ENCODE measurements at places on chromosomes 2 and 18.

DNA sequence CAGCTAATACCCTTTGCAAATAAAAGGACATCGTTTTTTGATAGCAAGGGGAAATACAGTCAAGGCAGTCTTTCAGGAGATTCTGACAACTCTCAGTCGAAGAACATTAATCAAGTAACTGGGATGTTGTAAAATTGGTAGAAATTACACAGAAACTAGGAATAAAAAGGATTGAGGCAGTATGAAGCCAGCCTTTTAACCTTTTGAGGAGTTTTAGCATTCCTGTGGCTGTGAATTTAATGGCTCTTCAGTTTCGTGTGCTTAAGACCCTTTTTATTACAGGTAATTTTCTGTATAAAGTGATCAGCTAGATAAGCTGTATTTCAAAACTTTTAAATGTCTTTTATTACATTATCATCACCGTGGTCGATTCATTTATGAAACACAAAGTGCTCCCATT is 91.6 kb downstream of the ASXL3 start:
- DNase-seq, result no peak

GRCh38 chr2:238237431-238238135 is 2.3 kb downstream of the HES6 start:
- no peak for DNase-seq

GRCh38 chr18:22257022-22257543 is 87.7 kb downstream of the GATA6 start:
- DNase-seq, result no peak

DNA sequence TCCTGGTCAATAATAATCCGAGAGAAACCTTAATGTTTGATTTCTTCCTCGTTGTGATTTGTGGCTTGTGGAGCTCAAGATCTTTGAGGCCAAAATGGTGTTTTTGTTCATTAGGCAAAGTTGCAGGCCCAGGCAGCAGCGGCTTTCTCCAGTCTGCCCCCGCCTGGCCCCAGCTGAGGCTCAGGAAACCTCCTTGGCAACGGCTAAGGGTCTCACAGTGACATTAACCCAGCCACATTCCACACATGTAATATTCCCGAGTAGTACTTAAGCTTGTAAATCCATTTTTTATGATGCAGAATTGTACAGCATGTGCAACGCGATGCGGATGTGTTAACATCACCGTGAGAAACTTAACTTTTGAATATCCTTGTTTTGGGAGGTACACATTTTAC is 200.1 kb downstream of the BCL11A start:
- no peak for DNase-seq

- DNase-seq, result no peak
These were observed 34.7 kb downstream of the PTPN18 start for GRCh38 chr2:130390460-130391057.
